Right ventricle myocardium inferior (tissue), 1 donor: ENCODE measurements at places on chromosomes 2 and 18. TPM values are rescaled to one million over a fixed set of nuclear protein-coding genes. Genes with fewer than 3 reads are reported as not detected.

DNA sequence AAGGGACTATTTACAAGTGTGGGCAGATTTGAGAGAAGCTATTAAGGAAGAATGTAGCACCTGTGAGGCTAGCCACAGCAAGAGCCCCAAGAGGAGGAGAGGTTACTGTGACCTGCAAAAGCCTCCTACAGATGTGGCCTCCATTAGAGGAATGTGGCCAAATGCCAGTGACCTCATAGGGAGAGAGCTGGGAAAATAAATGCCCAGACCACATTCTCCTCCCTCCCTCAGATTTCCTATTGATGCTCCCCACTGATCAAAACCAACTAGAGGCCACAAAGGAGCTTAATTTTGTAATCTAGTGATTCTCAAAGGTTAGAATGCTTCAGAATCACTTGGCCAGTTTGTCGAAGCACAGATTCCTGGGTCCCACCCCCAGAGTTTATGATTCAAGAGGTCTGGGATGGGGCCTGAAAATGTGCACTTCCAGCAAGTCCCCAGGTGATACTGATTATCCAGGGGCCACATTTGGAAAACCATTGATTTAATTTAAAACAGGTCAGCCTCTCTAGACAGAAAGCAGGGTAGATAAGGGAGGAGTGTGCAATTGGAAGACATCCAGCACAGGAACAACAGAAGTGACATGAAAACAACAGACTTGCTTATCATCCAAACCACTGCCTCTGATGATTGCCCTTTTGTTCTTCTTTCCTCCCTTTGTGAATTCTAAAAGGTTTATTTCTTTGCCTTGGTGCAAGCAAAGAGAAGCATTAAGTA lies 61.2 kb upstream of the RBBP8 start:
- no peak for DNase-seq

DNA sequence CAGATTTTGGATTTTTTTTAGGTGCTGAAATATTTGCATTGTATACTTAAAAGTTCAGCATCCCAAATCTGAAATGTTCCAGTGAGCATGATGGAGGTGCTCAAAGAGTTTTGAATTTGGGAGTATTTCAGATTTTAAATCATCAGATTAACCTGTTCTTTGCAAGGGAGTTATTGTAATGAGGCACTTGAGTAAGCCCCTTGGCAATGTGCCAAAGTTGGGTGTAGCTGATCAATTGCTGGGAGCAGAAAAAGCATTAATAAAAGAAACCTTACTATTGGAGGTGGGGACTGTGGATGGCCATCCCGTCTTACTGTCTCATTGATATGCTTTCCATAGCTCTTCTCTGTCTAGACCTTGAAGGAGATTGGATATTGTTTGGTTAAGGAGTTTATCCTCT lies 28.3 kb downstream of the MALT1 start:
- DNase-seq, result no peak

The GKN2 gene
- total RNA-seq, result not detected

DNA sequence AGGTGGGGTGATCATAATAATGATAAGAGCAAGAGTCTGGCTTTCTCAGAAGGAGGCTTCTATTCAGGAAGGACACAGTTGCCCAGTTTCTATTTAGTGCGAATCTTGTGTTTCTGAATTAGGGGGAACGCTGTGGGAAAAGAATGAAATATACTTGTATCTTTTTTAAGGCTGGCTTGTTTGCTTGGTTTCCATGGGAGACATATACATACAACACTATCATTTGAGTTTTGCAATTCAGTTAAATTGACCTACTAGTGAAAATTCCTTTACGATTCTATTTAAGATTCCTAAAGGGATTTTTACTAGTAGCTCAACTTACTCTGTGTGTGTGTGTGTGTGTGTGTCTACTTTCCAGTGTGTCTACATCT lies 24.7 kb upstream of the ANKRD62 start:
- DNase-seq, result no peak

The VWC2L gene
- not detected for total RNA-seq

- DNase-seq, result no peak
Observed at GRCh38 chr2:62462211-62462610, 43.8 kb downstream of the TMEM17 start.

The EPAS1 gene
- 205 TPM for total RNA-seq

The ALLC gene
- total RNA-seq, result not detected

The GCG gene
- not detected for total RNA-seq

GRCh38 chr2:169182573-169182972 lies 113.2 kb downstream of the DHRS9 start:
- no peak for DNase-seq

DNA sequence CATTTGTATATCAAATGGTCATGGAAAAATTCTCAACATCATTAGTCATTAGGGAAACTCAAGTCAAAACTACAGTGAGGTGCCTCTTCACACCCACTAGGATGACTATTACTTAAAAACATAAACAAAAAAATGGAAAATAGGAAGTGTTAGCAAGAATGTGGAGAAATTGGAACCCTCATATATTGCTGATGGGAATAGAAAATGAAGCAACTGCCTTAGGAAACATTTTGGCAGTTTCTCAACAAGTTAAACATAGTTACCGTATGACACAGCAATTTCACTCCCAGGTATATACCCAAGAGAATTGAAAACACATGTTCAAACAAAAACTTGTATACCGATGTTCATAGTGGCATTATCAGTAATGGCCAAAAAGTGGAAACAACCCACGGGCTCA lies 18.1 kb upstream of the CYP26B1 start:
- no peak for DNase-seq

DNA sequence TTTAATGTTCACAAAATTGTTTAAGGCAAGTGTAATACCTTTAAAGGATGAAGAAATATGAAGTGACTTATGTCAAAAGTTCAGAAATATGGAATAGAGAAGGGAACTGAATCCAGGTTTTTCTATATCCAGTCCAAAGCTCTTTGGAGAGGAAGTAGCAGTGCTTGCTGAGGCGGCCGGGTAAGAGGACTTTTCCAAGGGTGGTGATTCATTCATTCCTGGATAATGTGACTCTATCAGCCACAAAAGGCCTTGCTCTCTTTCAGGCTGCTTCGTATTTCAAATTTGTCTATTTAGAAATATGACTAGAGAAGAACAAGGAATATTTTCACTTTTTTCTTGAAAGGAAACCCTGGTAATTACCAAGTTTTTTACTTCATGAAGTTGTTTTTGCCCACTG lies 830.1 kb upstream of the ZEB2 start:
- DNase-seq, result no peak

The BCL2 gene
- total RNA-seq, result 7.4 TPM
